ENCODE measurements at places on chromosomes 6 and 20. TPM values are rescaled to one million over a fixed set of nuclear protein-coding genes. Genes with fewer than 3 reads are reported as not detected.

GRCh38 chr20:54093423-54094267 is 23.3 kb upstream of the BCAS1 start:
- no peak for DNase-seq

DNA sequence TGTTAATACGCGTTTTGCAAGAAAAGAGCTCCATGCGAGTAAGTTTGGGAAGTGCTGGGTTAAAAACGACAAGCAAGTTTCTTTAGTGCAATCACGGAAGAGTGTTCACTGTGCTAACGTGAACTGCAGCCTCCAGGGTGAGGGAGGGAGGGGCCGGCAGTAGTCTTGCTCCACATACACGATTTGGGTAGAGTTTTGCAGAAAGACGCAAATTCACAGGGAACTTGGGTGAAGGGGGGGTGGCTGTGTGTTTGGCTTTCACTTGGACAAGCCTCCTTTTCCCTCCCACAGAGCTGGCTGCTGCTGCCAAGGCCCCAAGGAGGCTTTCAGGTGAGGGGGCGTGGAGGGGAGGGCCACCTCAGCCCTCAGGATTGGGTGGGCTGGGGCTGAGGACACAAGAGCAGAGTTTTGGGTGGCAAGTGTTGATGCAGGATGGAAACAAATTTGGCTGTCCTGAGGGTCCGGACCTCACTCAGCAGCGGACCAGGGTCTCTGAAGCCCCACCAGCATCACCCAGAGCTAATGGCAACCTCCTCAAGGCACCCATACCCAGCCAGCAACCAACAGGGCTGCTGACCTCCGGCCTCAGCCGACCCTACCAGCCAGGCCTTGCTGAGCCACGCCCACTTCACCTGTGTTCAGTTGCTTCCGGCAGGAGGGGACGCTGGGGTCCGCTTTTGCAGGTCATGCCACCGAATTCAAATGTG is 204.5 kb downstream of the ERMARD start:
- peak; percentile 9 for DNase-seq

- no peak for DNase-seq
Measured at GRCh38 chr6:141658696-141659095, 474.0 kb upstream of the GJE1 start.

The TGM3 gene
- 0.27 TPM for total RNA-seq

DNA sequence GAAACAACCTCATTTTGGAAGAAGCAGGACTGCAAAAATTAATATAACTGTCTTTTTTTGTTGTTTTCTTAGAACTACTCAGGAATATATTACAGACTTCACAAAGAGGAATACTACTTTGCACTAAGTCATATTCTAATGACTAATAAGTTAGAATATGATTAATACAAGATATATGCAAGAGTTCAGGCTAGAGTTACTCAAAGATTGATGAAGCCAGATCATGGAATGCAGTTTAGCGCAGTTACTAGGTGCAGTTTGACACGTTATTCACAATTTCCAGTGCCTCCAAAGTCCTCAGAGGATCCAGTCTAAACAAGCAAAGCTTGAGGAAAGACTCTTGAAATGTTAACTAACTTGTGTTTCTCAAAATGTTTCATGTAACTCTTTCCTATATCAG is 1.2 kb upstream of the MYCT1 start:
- DNase-seq: no peak

DNA sequence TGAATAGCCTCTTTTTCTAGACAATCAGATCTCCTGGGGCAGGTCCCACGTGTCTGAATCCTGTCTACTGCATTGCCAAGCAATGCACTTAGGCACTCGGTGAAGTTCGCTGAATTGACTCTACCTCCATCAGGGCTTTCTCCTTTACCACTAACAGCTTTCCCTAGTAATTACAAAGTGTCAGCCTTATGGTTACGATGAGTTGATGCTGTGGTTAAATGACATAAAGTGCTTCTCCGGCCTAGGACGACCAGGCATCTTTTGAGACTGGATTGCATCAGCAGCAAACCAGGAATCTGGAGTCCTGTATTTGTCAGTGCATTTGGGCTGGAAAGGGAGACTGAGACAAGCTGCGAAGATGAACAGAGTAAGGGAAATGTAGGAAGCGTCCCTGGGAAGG is 21.5 kb downstream of the NOX3 start:
- DNase-seq: no peak

Measured in colonic mucosa (tissue), 4 donors.